ENCODE measurements at places on chromosomes 16 and 17.

GRCh38 chr17:76540381-76541300 is 797 bp downstream of the PRCD start:
- peak; percentile 45 for DNase-seq

DNA sequence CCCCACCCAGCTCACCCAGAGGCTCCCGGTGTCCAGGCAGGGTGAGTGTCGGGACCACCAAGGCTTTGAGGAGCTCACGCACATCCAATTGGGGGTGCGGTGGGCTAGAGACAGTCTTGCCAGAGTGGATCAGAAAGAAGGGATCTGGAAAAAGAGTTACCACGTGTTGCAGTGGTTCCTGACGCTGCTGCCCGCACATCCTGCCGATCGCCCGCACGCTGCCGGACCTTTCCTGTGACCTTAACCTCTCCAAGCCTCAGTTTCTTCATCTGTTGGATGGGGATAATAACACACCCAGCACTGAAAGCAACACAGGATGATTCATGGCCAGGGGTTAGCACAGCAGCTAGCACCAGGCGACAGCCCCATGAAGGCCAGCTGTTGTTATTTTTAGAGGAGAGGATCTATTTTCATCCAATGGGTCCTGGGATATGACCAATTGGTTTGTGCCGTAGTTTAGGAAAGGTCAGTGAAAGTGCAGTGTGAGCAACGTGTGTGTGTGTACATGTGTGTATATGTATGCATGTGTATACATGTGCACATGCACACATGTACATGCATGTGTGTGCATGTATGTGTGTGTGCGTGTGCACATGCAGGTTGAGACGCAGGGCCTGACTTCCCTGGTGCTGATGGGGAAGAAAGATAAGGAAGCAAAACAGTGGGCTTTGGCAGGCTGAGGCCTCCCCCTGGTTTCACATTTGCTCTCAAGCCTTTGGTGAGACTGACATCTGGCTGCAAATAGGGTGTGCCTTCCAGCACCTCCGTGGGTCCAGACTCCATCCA is 2.5 kb downstream of the ITGAX start:
- no peak for DNase-seq

DNA sequence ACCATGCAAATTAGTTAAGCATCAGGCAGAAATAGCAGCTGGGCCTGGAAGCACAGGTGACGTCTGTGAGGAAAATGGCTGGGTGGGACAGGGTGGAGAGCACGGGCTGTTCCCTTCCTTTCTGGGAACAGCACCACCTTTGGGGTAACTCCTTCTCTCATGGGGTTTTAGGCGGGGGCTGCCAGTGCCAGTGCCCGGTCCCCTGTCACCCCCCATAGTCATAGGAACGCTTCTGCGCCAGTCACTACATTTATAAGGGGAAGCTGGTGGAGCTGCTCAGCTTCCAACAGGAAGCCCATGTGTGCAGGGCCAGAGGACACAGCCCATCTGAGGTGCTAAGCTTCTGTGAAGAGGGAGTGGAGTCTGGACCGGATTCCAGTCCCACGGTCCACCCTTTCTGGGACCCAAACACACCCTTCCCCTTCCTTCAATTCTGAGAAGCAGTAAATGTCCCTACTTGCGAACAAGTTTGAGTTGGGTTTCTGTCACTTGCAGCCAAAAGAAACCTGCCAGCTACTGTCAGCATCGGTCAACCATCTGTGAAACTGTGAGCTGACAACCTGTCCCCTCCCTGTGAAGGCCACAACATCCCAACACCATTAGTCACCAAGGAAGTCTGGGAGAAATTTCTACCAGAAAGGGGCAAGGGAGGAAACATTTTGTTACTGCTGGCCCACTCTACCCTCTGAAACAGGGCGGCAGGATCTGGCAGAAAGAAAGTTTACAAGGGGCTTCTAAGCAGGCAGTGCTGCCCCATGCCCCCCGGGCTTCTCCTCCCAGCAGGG is 86.0 kb upstream of the AMZ2 start:
- DNase-seq = no peak

GRCh38 chr17:2874189-2874686 is 78.0 kb downstream of the RAP1GAP2 start:
- DNase-seq = no peak

GRCh38 chr16:67447508-67448076 is 16.7 kb downstream of the HSD11B2 start:
- no peak for DNase-seq

GRCh38 chr17:18332909-18333489 is 17.9 kb downstream of the SMCR8 start:
- DNase-seq = no peak
